ENCODE measurements at places on chromosomes 12 and 14.

- no peak for DNase-seq
Measured at GRCh38 chr14:22995889-22996625, 13.7 kb upstream of the AJUBA start.

DNA sequence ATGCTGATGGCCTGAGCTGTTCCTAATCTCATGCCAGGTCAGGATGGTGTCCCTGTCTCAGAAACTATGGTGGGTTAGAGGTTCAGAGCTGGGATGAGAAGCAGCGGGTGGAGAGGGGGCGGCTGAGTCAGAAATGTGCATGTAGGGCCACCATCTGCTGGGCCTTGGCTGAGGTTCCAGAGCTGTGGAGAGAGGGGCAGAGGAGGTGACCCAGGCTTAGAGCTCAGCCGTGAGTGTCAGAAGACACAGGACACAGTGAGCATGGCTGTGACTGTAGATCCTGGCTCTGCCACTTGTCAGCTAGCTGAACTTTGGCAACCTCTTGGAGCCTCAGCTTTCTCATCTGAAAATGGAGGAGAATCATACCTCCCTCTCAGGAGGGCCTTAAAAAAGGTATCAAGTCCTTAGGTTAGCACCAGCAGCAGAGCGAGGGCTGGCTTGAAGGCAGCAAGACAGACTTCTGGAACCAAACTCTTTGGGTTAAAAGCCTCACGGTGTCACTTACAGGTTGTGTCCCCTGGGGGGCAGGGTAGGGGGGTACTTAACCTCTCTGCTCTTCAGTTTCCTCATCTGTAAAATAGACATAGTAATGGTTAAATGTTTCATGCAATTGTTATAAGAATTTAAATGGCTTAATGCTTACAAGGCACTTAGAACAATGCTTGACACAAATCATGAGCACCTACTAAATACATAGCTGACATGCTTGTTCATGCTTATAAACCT lies 34.8 kb downstream of the TMEM229B start:
- DNase-seq: no peak

GRCh38 chr12:66118240-66118891 lies 12.2 kb downstream of the LLPH start:
- DNase-seq: no peak

DNA sequence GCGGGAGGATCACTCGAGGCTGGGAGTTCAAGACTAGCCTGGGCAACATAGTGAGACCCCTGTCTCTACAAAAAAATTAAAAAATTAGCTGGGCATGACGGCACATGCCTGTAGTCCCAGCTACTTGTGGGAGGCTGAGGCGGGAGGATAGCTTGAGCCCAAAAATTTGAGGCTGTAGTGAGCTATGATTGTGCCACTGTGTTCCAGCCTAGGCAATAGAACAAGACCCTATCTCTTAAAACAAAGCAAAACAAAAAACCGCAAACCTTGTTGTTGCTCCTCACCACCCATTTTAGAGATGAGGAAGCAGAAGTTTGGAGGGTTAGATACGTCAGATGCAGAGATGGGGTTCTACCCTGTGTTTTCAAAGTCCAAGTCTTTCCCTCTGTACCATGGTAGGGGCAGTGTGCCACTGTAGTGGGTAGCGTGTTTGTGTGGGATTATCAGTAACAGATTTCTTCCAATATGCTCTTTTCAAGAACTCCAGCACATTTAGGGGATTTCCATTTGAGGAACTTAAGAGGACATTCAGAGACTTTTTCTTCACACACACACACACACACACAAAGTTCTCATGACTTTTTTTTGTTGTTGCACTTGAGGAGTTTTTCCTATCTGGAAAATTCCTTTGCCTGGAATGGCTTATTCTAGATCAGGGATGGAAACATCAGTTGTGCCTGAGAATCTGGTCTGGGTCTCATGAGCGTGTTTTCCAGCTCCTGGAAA lies 186.5 kb downstream of the CHST11 start:
- no peak for DNase-seq

GRCh38 chr12:122023339-122024131 lies 1.9 kb downstream of the BCL7A start:
- DNase-seq: peak; percentile 87
